ENCODE measurements at places on chromosomes 13 and 19.
A peak's percentile ranks its signal among the peaks of the same experiment; 100 is the strongest.

- no peak for DNase-seq
Observed at GRCh38 chr19:44725251-44725650, 23.3 kb upstream of the BCL3 start.

DNA sequence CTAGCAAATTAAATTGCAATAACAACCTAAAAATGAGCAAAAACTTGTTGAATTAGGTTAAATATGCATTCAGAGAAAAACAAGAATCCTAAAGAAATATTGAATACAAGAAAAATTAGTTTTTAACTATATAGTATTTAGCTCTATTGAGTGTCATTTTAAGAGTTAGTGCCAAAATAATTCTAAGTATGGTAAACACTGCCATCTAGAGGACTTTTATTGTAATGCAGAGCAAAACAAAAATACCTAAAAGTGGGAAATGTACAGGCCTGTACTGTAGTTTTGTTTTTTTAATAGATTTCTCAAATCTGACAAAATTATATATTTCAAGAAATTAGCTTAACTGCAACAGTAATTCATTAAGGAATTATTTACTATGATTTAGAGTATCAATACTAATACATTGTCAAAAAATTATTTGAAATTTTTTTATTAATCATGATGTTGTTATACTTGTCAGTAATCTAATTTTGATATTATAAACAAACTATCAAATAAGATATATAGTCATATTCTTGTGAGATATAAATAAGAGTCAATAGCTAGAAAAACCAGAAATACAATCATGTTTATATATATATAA, 8.2 kb upstream of the PCDH9 start:
- no peak for DNase-seq

- no peak for DNase-seq
Observed at GRCh38 chr13:46662690-46663089, 109.7 kb downstream of the LRCH1 start.

GRCh38 chr13:99254830-99255229, 3.3 kb downstream of the GPR18 start:
- no peak for DNase-seq

DNA sequence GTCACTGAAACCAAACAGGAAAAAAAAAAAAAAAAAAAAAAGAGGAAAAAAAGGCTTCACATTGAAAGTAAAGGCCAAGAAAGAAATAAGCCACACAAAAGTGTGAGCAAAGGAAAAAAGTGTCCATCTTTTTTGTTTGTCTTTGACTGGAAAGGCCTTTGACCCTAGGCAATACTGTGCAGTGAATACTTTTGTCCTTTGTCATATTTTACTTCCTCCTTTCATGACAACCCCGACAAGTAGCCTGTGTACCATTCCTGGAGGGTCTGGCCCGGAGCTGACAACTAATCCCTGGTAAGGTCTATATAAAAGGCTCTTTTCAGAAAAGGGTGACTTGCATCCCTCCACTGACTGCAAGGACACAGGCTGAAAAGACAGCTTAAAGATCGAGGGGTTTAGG, 12.9 kb upstream of the MICU2 start:
- DNase-seq, result no peak

DNA sequence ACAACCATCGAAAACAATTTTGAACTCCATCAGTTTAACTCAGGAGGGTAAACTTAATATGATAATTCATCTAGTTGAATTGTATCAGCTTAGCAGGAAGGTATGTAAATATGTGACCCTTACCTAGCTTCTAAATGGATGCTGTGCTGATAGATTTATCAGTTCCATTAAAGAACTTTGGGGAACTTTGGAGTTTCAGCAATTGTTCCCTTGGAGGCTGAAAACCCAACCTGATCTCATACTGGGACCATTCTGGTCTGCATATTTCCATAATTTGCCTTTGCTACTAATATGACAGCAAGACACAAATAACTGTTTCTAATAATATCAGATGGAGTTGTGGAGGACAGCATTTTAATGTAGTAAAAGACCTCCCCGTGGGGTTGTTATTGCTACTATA, 127.8 kb downstream of the GGACT start:
- no peak for DNase-seq

DNA sequence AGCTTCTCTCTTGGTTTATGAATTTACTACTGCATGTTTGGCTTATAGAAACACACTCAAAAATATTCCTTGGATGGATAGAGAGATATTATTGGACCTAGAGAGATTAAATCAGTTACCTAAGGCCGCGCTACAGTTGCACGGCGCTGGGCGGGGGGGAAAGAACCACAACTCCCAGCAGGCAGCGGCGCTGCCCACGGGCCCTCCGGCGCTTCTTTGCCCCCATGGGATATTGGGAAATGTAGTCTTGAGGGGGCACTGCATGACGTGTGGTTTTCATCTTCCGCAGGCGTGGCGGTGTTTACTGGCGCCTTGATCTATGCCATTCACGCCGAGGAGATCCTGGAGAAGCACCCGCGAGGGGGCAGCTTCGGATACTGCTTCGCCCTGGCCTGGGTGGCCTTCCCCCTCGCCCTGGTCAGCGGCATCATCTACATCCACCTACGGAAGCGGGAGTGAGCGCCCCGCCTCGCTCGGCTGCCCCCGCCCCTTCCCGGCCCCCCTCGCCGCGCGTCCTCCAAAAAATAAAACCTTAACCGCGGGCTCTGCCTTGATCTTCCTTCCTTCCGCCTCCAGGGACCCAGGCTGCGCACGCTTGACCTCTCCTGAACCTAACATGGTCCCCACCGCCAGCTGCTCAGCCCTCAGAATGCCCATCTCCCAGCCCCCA, 4.8 kb downstream of the EMP3 start:
- peak; percentile 43 for DNase-seq

DNA sequence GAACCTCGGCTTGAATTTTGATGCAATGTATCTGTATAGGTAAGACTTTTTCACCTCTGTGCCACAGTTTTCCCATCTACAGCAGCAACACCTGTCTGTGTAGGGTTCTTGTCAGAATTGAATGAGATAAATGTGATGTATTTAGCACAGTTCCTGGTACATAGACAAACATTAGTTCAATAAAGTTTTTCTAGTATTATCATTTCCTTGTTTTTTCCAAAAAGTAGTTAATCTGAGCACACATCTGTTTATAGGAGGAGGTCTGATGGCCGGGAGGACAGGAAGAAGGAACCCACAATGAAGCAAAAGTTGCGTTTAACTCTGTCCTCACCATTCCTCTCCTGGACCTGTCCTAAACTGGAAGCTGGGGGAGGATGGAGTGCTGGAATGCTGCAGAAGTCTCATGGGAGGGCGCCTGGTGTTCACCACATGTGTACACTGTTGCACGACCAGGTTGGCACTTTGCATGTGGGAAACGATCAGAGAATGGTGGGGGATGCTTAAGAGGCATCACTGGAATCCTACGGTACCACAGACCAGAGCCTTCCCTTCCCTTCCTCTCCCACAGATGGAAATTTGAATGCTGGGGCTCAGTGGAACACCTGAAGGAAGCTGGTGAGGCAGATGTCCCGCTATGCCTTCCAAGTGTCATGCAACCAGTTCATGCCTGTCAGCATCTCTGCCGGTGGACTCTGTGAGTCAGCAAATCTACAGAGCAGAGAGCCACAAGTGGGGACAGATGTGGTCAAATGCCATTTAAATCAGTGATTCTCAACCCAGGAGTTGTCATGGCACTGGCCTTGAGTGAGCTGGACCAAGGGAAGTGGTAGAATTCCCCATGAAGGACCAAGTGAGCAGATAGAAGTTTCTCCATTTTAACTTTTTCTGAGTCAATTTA, 315.6 kb downstream of the DLEU7 start:
- no peak for DNase-seq

- DNase-seq, result no peak
Observed at GRCh38 chr13:34208336-34208735, 390.4 kb downstream of the RFC3 start.

DNA sequence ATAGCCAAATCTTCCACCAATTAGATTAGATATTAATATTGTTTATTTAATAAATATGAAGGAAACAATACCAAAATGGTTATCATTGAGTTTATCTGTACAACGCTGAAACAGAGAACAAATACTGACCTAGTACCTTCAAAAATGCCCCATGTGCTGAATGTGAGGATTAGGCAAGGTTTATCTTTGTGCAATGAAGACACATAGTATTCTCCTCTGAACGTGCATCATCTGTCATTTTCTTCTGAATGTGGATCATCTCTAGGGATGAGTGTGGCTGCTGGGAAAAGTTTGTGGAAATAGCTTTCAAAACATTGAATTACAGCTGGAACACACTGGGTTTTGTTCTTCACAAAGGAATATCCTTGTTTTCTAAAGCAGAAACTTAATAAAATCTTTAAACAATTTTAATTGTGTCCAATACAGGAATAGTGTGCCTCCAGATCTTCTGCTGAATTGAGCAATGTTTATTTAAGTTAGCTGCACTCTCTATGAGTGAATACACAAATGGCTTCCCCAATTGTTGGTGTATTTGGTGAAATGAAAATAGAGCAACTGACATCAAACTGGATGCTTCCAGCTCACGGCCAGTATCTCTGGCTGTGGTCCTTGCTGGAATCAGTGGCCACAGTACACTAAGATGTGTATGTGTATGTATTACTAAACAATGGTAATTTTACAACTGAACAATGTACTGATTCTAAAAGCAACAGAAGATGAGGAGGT, 6.7 kb downstream of the COL4A1 start:
- no peak for DNase-seq

DNA sequence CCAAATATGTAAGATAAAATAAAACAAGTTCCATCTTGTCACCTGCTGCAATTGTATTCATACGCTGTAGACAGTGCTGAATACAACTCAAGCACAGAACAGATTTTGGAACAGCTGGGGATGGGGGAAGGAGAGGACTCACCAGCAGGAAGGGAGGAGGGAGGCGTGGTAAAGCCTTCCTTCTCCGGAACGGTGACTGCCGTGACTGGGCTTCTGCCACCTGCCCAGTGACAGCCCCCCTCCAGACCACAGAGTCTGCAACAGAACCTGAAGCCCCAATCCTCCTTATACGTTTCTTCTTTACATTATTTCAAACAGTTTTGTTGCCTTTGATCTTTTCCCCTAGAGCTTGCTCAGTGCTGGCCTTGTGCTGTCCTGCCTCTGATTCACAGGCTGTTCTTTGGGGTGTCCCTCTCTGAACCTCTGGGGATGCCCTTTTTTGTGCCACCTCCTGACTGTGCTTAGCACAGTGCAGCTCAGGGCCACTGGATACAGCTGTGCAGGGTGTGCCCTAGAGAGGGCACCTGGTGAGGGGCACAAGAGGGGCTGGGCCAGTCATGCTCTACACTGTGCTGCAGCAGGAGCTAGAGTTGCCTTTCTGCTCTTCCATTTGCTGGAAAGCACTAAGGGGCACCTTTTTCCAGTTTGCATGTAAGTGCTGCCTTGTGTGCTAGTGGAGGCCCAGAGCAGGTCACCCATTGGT, 213.0 kb downstream of the ZIC5 start:
- no peak for DNase-seq

DNA sequence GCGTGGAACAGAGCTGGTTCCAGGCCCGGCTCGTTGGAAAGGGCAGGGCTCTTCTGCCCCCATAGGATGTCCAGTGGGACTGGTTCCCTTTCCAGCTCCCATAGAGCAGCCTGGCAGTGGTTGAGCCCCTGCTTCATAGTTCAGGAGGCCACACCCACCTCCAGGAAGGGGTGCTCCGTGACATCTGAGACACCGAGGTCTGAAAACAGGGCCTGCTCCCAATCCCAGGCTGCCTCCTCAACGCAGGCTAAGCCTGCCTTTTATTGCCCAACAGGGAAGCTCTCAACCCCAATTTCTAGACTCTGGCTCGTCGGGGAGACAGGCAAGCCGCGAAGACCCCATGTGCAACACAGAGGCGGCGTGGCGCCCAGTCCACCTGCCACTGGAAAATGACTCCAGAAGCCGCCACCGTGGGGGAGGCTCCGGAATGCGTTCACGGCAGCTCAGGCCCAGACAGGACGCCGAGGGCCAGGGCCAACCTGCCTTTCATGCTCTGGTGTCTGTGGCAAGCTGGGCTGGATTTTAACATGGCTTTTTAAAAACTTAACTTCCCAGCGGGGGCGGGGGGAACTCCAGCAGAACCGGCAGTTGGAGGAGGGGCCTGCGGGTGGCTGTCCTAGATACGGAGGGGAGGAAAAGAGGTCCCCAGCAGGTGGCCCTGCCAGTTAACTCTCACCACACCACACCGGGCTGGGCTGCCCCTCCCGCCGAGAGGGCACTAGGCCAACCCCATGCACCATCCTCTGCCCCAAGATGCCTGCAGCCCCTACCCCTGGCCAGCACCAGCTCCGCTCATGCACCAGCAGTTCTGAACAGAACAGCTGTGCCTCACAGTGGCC, 17.9 kb upstream of the TINCR start:
- peak; percentile 61 for DNase-seq

DNA sequence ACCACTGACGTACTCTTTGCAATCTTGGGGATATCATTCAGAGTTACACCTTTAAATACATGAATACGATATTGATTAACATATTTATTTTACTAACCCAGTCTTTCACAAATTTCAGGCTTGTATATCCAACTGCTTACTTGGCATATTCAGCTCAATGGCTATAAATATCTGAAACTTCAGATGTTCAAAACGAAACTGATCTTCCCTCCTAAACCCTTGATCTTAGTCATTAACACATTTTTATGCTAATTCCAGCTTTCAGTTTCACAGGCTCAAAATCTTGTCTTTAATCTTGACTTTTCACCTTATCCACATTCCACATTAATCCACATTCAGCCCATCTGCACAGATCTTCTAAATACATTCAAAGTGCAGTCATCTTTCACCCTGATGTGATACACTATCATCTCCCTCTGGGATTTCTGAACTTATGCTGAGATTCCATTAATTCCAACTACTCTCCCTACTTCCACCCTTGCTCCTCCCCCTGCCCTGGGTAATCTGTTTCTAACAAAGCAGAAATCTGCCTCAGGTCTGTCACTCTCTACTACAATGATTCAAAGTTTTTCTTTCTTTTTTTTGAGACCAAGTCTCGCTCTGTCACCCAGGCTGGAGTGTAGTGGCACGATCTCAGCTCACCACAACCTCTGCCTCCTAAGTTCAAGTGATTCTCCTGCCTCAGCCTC, 387.2 kb downstream of the GPC5 start:
- no peak for DNase-seq

- no peak for DNase-seq
Observed at GRCh38 chr13:29384466-29384865, 211.0 kb downstream of the SLC7A1 start.

All from anterior cingulate cortex (tissue), 58 donors.